Hindlimb muscle (tissue), 1 donor: ENCODE measurements at places on chromosomes 1 and 21.

GRCh38 chr21:36193200-36193599, 36.6 kb downstream of the DOP1B start:
- DNase-seq = no peak

- DNase-seq = peak; percentile 7
Observed at GRCh38 chr1:181423301-181423918, 59.9 kb upstream of the CACNA1E start.

DNA sequence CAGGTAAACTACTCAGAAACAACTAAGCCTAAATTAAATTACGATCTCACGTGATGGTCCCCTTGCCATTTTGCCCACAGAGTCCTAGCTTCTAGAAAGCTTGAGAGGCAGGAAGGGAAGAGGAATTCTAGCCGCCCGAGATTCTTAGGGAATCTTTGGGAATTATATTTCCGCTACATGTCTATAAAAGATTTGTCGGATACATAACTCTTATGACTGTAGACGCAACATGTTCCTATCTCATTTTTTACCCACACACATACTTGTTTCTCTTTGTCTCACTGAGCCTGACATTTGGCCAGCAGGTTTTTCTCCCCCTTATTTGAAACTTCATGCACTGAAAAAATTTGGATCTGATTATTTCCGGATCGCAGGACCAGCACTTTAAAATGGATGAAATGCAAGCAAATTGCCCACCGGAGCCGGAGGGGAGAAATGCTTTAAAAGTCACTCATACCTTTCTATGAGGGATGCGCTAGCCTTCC, 5.5 kb downstream of the GLIS1 start:
- no peak for DNase-seq

DNA sequence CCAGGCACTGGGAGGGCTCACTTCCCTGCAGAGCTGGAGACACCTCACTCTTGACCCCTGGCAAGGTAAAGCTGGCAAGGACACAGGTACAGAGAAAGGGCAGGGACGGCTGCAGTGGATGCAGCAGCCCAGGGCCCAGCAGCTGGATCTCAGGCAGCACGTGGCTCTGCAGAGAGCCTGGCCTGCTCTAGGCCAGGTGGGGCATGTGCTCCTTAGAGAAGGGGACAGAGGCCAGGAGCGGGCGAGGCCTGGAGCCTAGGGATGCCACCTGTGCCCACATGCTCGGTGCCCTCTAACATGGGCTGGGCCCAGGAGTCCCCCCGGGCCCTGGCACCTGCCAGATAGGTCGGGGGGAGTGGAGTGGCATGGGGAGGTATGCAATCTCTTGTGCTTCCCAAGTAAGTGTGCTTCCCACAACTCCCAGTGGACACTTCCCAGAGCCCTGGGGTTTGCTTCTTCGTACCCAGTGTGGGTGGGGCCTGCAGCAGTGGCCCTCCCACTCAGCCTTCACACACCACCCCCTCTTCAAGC, 30.0 kb downstream of the WNT3A start:
- no peak for DNase-seq

DNA sequence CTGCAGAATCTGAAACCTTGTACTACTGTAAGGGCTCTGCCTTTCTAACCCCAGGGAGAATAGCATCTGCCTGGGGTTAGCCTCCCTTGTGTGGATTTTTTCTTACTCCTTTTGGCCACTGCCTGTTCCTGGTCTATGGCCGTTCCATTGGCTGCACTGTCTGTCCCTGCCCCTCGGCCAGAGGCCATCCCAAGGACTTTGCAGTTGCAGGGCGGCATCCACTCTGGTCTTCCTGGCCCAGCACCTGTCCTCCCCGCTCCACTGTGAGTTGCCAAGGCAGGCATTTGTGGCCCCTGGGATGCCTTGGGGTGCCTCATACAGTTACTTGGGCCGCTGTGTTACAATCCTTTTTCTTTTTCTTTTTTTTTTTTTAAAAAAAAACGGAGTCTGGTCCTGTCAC, 45.8 kb downstream of the PDE9A start:
- no peak for DNase-seq

DNA sequence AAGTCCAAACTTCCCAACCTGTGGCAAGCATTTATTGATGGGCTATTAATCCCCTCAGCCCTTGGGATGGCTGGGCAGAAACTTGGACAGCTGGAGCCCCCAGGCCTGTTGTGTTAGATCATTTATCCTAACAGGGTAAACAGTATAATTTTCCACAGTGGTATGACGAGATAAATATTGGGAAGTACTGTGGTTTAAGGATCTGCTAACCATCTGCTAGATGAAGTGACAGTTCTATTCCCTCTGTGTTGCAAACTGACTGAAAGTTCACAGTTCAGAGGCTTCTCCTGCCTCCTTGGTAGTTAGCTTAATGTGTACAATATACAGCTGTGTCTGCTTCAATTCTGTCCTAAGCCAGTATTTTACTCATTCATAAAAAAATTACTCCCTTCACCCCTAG, 127.5 kb upstream of the CHODL start:
- DNase-seq = no peak

DNA sequence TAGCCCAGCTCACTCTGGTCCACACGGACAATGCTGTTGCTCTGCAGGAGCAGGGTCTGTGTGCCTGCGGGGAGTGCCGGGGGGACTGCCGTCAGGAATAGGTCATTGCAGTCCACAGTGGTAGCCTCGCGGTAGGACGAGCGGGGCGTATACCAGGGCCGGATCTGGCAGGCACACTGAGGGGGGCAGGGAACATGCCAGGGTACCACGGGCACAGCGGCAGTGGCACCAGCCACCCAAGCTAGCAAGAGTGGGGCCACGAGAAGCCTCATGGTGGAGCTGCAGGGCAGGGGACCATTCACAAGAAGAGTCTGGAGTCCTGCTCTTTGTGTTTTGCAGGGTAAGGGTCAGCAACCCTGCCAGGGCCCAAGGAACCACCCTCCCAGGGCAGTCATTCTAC, 65.8 kb downstream of the LRRN2 start:
- no peak for DNase-seq
